Islet precursor cell (in vitro differentiated cells): ENCODE measurements at places on chromosomes 3 and 15.

GRCh38 chr3:98874602-98875249, 26.8 kb downstream of the DCBLD2 start:
- DNase-seq = no peak

GRCh38 chr3:153897025-153897723, 224.0 kb upstream of the ARHGEF26 start:
- no peak for DNase-seq

DNA sequence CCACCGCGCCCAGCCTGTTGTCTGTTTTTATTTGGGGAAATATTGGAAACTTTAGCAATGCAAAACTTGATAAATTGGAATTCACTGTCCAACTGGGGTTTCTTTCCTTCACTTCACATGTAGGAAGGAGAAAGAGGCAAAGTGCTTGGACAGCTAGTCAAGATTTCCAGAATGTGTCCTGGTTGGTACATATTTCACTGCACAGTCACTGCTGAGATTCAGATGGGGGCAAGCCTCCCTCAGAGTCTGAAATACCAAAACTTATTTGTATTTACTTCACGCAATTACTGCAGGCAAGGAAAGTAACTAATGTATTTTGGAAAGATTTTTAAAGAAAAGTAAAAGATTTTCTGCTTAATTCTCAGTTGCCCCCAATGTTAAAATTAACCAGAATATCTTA, 21.0 kb downstream of the LRRC31 start:
- DNase-seq = no peak

- no peak for DNase-seq
These were observed 30.7 kb downstream of the LRTM1 start for GRCh38 chr3:54897028-54897711.

- no peak for DNase-seq
These were observed 155.8 kb downstream of the NR1D2 start for GRCh38 chr3:24100696-24101402.

DNA sequence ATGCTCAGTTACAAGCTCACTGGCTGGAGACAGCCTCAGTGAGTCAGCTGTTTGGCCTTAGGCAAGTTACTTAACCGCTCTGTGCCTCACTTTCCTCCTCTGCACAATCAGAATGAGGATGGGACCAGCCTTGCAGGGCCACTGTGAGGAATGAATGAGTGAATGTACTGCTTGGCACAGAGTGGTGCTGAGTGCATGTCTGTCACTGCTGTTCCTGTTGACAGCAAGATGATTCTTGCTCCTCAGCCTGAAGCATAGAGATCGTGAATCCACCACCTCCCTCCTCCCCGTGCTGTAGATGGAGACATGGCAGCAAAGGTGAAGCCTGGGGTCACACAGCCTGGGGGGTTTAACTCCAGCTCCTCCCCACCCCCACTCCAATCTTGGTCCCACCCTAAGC, 14.6 kb upstream of the GRIP2 start:
- no peak for DNase-seq

GRCh38 chr3:40623567-40623966, 98.8 kb downstream of the ZNF621 start:
- no peak for DNase-seq

DNA sequence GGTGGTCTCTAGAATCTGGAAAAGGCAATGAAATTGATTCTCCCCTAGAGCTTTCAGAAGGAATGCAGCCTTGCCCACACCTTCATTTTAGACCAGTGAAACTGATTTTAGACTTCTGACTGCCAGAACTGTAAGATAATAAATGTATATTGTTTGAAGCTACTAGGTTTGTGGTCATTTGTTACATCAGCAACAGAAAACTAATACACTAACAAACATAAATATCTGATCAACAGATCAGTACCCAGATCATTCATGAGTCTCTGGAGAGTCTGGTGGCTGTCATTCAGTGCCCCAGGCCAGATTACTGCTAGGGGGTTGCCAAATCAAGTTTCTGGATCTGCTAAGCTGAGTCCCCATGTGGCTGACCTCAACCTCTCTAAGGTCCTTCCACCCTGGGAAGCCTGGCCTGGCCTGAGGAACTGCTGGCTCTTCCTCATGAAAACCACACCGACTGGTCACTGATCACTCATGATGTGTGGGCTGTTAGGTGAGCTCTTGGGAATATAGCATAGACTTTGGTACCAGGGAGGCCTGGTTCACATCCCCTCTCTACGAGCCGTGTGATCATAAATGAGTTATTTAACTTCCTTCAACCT, 11.1 kb upstream of the LACTB start:
- DNase-seq = no peak

- DNase-seq = peak; percentile 41
These were observed 132.3 kb upstream of the ABHD17C start for GRCh38 chr15:80562846-80563245.

DNA sequence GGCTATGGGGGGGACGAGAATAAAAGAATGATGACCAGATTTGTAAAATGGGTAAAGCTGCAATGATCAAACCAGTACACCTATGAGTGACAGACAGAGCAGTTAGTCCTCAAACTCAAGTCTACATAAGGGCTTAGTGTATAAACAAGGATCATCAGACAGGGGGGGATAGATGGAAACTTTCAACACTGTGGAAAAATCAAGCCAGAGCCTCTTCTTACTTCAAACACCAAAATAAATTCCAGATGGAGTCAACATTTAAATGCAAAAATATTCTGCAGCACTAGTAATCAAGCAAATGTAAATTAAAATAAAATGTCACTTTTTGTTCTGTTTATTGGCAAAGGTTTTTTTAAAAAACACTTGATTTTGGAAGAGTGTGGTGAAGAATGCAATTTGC, 205.9 kb upstream of the RGMA start:
- no peak for DNase-seq

- peak; percentile 62 for DNase-seq
These were observed 309.7 kb downstream of the LSAMP start for GRCh38 chr3:116135457-116136085.

DNA sequence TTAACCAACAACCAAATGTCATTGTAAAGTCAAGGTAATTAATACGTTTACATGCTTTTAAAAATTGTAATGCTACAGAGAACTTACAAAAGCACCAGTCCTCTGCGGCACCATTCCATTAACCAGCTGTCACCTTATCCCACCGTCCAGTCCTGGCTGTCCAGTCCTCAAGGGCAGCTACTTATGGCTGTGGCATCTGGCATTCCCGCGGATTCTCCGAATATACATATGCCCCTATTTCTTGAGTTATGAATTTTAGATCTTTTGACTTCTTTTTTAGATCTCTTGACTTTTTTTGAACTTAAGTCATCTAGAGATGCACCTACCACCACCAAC, 382 bp upstream of the POMGNT2 start:
- DNase-seq = no peak

- DNase-seq = peak; percentile 72
These were observed 36.0 kb upstream of the TIMP4 start for GRCh38 chr3:12194669-12195161.

- no peak for DNase-seq
These were observed 10.8 kb upstream of the PHLDB2 start for GRCh38 chr3:111848283-111848682.

GRCh38 chr3:99248130-99248529, 346.6 kb upstream of the DCBLD2 start:
- DNase-seq = no peak

DNA sequence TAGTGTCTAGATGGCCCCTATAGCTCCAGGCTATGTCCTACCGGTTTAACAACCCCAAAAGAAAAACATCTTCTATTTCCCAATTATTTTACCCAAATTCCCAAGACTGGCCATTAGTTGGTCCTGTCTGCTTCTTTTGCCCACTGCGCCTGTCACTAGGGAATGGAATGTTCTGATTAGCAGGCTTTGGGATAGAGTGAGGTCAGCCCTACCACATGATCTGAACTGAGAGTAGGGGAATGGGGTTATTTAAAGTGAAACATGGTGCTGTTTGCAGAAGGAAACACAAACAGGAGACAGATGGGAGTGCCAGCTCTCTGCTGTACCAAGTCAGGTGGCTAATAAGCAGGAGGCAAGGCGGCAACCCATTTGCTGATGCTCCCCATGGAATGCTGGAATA, 635.6 kb upstream of the CFAP20DC start:
- peak; percentile 69 for DNase-seq

- DNase-seq = peak; percentile 83
These were observed 130.5 kb upstream of the NR2E3 start for GRCh38 chr15:71679793-71680353.

- DNase-seq = no peak
These were observed 589.3 kb downstream of the UNC13C start for GRCh38 chr15:54567408-54568035.

DNA sequence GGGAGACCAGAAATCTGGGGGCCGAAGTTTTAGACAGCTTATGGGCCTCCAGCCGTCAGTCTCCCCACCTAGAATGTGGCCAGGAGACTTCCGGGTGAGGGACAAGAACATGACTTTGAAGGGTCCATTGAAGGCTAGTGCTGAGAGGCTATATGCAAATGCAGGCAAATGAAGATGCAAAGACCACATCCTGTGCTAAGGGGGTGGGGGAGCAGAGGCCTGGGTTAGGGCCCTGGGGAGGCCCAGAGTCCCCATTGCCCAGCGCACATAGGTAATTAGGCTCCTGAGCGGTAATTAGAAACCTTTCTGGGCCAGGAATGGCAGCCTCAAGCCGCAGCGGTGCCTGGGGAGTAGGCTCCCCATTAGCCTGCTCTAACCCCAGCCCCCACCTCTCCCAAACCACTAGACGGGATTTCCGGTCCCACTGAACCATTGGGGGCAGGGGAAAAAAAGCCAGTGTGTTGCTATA, 6.8 kb downstream of the CSK start:
- no peak for DNase-seq

GRCh38 chr3:81003008-81003645, 758.3 kb downstream of the GBE1 start:
- no peak for DNase-seq
